ENCODE measurements at places on chromosomes 5 and 9.

DNA sequence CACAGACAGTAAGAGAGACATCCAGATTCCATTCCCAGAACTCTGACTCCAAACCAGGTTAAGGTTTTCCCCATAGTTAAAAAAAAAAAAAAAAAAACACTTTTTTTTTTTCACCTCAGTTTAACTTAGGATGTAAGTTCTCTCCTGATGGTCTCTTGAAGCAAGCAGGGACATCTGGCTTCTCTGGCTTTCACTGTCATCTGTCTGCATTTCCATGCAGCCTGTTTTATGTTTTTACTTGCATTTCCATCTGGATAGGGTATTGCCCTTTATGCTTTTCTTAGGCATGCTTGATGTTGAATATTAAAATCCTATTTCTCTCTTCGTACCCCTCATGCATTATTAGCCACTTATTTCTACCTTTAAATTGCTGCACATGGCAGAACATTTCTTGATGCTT lies 135.3 kb upstream of the WWC1 start:
- DNase-seq: no peak

DNA sequence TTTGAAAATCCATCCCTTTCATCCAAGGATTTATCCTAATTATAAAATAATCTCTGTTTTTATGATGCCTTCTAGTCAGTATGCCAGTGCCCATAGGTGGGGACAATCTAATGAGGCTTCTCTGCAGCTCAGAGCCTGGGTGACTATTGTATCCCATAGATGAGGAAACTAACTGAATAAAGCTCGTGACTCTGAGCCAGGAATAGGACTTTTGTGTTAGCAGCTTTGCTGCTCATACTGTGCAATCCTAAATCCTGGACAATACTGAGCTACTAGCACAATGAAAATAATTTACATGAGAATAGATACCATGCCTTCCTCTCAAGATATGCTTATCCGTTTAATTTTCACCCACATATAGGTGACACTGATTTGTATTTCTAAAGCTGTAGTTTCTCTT lies 443.0 kb downstream of the PLK2 start:
- DNase-seq: no peak

- no peak for DNase-seq
Measured at GRCh38 chr5:10332301-10332700, 21.2 kb upstream of the MARCHF6 start.

GRCh38 chr9:106970219-106970975 lies 107.4 kb downstream of the ZNF462 start:
- DNase-seq: no peak

- DNase-seq: no peak
Measured at GRCh38 chr9:97892421-97892820, 29.9 kb downstream of the TRMO start.

DNA sequence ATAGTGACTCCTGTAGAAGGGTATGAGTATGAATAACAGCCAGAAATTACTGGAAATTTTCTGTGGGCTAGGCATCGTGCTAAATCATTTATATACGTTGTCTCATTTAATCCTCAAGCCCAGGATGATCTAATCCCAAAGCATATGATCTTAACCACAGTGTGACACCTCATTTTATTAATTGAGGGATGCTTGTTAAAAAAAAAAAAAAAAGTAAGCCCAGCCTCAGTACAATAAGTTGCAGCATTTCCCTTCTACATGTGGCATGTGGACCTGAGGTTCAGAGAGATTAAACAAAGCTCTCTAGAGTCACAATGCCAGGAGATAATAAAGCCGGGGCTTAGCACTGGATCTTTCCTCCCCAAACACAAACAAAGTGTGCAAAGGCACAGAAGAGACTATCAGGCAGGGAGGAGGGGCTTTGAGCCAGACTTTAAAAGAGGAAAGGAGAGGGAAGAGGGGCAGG lies 49.5 kb downstream of the KLF4 start:
- DNase-seq: no peak

DNA sequence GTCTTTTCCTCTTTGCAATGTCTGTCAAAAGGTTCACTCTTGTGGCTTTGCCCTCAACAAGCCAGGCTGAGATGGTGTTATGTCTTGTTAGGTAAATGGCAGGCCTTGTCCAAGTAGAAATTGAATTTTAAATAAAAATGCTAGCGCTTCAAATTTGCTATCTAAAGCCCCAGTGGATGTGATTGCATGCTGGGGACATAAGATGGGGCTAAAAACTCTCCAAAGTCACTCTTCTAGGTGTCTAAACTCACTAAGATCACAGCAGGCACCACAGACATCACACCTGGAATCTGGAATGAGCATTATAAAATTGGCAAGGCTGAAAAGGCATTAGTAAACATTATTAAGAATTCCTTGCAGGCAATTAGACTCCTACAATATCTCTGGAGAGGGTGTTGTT lies 262.7 kb upstream of the CLINT1 start:
- DNase-seq: no peak

DNA sequence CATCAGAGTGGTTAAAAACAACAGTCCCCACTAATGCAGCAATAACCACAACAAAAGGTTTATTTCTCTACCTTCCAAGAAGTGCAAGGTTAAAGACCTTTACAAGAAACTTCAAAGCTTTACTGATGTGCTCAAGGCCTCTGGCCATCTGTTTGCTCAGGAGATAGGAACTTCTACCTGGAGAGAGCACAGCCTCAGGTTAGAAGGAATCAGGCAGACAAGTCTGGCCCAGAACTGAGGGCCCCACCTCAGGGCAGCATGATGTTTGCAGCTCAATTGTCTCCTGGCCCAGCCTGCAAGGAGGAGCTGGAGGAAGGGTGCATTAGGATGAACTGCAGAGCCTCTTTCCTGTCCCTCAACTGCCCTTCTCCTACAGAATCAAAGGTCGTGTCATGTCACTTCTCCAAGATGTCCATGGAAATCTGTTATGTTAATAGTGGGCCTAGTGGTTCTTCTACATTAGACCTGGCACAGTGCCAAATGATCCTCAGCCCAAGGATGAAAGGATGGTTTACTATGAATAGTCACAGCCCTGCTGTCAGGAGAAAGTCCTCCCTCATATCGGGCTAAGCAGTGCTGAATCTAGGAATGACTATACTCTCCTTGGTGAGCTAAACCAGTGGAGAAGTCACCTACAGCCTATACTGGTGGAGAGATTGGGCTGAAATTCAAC lies 98.9 kb upstream of the NTRK2 start:
- DNase-seq: no peak

- no peak for DNase-seq
Measured at GRCh38 chr5:35405938-35406337, 175.7 kb upstream of the PRLR start.

- DNase-seq: no peak
Measured at GRCh38 chr5:51468196-51468595, 84.9 kb downstream of the ISL1 start.

- DNase-seq: no peak
Measured at GRCh38 chr9:89428901-89429890, 68.7 kb downstream of the SEMA4D start.

DNA sequence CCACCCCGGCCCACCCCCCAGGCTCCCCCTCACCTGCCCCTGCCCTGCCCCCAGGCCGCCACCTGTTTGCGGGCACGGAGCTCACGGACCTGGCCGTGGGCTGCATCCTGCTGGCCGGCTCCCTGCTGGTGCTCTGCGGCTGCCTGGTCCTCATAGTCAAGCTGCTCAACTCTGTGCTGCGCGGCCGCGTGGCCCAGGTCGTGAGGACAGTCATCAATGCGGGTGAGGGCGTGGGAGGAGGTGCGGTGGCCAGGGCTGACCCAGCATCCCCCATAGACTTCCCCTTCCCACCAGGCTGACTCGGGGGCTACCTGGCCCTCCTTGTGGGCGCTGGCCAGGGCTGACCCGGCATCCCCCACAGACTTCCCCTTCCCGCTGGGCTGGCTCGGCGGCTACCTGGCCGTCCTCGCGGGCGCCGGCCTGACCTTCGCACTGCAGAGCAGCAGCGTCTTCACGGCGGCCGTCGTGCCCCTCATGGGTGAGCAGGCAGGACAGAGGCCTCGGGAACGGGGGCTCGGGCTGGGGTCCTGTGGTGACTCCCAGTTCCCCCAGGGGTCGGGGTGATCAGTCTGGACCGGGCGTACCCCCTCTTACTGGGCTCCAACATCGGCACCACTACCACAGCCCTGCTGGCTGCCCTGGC lies 3.5 kb downstream of the SLC34A3 start:
- no peak for DNase-seq

- DNase-seq: no peak
Measured at GRCh38 chr5:54834121-54834842, 151.1 kb downstream of the ESM1 start.

- DNase-seq: no peak
Measured at GRCh38 chr9:133201424-133202144, 7.5 kb downstream of the OBP2B start.

- DNase-seq: no peak
Measured at GRCh38 chr5:173028811-173029327, 27.3 kb upstream of the CREBRF start.

GRCh38 chr5:163565931-163566608 lies 60.7 kb downstream of the MAT2B start:
- no peak for DNase-seq

GRCh38 chr5:34743878-34744277 lies 87.8 kb downstream of the RAI14 start:
- no peak for DNase-seq

- no peak for DNase-seq
Measured at GRCh38 chr5:66333192-66333591, 189.1 kb downstream of the SREK1 start.

GRCh38 chr5:3512361-3513095 lies 83.1 kb upstream of the IRX1 start:
- DNase-seq: no peak

GRCh38 chr9:77019236-77019925 lies at the start of gene FOXB2:
Gene FOXB2, plus strand, starts transcription at chr9:77019655. Its CDS starts 0 bp downstream, at chr9:77019655.
- no peak for DNase-seq

- no peak for DNase-seq
Measured at GRCh38 chr5:139132515-139132914, 65.7 kb downstream of the SIL1 start.

DNA sequence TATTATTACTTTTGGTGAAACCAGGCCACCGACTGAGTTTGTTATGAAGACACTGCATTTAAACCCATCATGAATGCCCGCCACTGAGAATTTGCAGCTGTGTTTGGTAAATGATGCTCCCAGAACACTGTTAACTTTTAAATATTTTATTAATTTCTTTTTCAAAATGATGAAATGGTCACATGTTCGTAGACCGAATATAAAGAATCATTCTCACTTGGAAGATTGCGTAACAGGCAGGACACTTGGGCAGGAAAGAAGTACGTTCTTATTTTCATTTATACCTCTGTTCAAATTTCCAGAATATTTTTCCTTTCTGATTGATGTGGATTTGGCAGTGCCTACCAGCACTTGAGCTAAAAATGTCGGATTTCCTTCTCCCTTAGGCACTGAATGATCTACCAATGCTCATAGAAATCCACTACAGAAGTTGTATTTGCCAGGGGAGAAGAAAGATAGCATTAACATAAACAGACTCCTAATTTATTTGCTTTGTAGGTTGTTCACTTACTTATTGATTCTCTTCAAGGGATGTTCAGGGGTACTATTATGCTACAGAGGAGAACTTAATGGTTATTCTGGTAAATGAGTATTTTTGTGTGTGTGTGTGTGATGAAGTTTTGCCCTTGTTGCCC lies 13.8 kb downstream of the CYFIP2 start:
- no peak for DNase-seq

GRCh38 chr5:56596155-56596554 lies 219.2 kb upstream of the MAP3K1 start:
- DNase-seq: no peak

DNA sequence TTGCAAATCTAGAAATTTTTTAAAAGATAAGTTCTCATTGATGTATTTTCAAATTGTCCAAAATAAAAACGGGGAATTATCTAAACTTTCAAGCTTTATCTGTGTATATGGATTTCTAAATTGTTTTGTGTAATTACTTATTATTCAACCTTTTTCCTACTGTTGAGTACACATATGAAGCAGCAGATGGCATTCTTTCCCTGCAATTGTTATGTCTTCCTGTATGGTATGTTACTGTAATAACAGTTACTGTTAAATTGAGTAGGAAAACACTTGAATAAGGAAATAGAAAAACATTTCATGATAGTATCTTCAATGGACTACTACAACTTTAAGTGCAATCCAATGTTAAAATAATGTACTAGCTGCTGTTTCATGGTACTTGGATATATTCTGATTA lies 124.8 kb downstream of the RANBP17 start:
- no peak for DNase-seq

- DNase-seq: no peak
Measured at GRCh38 chr5:133147815-133148567, 96.2 kb downstream of the HSPA4 start.

GRCh38 chr5:167785106-167785505 lies 506.3 kb upstream of the WWC1 start:
- no peak for DNase-seq

- no peak for DNase-seq
Measured at GRCh38 chr9:133884907-133885744, 107.0 kb downstream of the VAV2 start.

GRCh38 chr9:91073049-91073810 lies 271.6 kb downstream of the SYK start:
- DNase-seq: no peak

- no peak for DNase-seq
Measured at GRCh38 chr5:44384816-44385215, 4.4 kb downstream of the FGF10 start.

DNA sequence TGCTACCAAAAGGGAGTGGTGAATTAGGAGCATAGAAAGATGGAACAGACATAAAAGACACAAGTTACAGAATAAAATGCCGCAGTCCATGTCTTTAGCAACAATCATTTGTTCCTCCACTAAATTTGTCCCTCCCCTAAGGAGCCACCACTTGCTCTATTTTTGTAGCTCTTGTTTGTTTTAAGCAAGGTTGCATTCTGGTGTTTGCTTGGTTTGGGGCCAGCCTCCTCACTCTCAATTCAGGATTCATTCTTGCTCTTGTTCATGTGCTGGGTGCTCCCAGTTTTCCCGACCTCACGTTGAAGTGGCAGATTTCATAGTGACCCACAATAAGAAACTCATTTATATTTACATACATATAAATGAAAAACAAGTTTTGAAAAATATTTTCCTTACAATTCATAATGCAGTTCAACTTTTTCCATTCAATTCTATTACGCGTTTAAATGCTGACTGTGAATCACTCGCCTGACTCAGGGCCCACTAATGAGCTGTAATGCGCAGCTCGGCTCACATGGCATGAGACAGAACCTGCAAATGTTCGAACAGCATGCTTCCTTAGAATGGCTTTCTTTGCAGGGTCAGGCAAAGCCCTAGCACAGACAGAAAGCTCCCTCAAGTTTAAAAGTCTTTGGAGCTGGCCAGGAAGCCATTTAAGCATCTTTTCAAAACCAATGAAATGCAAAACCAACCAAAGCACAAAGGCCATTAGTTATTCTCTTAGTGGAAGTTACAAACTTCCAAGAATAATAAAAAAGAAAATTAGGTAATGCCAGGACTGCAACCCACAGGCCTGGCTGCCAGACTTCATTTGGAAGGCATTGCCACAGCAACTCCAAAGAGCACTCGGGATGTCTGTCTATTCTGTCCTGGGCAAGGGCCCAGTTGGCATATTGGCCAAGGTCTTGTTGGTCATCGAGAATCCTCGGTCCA lies 41.7 kb downstream of the RETREG1 start:
- DNase-seq: no peak

Data from CMK (cell line).